Stimulated activated CD8-positive, alpha-beta memory T cell treated with anti-CD3 and anti-CD28 coated beads, Interleukin-15, amount 100 ng/mL, for 4 hours (primary cell): ENCODE measurements at places on chromosomes 6 and 20.
A peak's percentile ranks its signal among the peaks of the same experiment; 100 is the strongest.

DNA sequence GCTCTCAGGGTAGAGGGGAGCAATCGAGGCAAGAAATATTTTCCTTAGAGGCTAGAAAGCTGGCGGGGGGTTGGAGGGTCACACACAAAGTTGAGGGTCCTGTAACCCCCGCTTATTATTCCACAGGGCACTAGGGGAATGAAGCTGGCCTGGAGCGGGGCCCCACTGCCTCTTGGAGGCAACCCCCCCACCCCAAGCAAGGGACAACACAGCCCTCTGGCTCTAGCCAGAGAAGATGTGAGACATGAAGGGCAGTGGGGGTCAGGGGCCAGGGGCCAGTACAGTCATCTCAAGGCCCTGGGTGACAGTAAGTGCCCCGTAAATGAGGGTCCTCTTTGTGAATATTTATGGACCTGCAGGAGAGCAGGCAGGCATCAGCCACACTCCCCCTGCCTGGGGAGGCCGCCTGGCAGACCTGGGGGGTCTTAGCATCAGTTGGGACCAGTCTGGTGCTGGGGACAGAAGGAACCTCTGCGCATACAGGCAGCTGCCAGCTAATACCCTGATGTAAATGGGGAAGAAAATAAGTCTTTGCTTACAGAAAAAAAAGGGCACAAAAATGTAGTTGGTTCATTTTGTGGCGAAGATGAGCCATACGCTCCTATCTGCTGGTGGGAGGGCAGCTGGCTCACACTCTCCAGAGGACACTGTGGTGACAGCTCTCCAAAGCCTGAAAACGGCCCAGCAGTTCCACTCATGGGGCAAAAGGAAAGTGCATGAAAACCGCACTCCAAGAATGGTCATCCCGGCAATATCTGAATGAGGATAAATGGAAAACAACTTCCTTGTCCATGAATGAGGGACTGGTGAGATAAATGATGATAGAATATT, 21.9 kb downstream of the SPATA2 start:
- no peak for DNase-seq

- no peak for DNase-seq
Observed at GRCh38 chr20:18686696-18687095, 98.8 kb downstream of the DTD1 start.

GRCh38 chr20:57465486-57465885, 59.5 kb downstream of the CTCFL start:
- no peak for DNase-seq

- no peak for DNase-seq
Observed at GRCh38 chr6:106413722-106414121, 53.2 kb downstream of the CRYBG1 start.

- DNase-seq, result no peak
Observed at GRCh38 chr20:21516861-21517565, 3.1 kb upstream of the NKX2-2 start.

GRCh38 chr6:24666097-24666640, 530 bp downstream of the TDP2 start:
- peak; percentile 11 for DNase-seq
